ENCODE measurements at places on chromosomes 4 and X. TPM values are rescaled to one million over a fixed set of nuclear protein-coding genes. Genes with fewer than 3 reads are reported as not detected.

SPATA4 gene
- total RNA-seq = not detected

PSAPL1 gene
- total RNA-seq = not detected

DNA sequence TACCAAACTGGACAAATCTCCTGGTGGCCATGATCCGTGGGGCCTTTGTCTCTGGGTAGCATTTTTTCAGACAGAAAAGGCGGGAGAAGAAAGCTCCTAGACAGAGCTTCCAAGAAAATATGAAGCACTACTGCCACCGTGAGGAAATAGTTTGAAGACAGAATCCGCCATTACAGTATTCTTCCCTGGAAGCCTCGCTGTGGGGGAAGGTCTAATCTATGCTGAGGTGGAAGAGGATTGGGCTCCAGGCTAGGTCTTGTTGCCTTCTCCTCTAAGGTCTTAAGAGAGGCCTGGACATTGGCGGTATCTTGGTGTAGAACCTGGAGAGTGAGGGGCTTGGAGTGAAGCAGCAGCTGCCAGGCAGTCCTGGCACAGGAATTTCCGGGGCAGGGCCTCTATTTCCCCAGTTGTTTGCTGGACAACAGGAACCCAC lies 218.9 kb downstream of the OR13H1 start:
- no peak overlapping the region for H3K27ac ChIP-seq
- no peak for DNase-seq
- no peaks in the 10 kb centered on the region for H3K27me3 ChIP-seq
- no peak overlapping the region for H3K4me3 ChIP-seq

NAP1L2 gene
- not detected for total RNA-seq

GRCh38 chrX:107374132-107374531 lies 75.3 kb upstream of the FRMPD3 start:
- no peak overlapping the region for H3K27ac ChIP-seq
- H3K4me3 ChIP-seq = no peak overlapping the region
- peaks cover 10% of the 10 kb centered on the region for H3K27me3 ChIP-seq
- DNase-seq = no peak
- no peaks in the 10 kb centered on the region for H3K4me1 ChIP-seq
- no peaks in the 10 kb centered on the region for H3K36me3 ChIP-seq

HDAC8 gene
- 52.0 TPM for total RNA-seq

DNA sequence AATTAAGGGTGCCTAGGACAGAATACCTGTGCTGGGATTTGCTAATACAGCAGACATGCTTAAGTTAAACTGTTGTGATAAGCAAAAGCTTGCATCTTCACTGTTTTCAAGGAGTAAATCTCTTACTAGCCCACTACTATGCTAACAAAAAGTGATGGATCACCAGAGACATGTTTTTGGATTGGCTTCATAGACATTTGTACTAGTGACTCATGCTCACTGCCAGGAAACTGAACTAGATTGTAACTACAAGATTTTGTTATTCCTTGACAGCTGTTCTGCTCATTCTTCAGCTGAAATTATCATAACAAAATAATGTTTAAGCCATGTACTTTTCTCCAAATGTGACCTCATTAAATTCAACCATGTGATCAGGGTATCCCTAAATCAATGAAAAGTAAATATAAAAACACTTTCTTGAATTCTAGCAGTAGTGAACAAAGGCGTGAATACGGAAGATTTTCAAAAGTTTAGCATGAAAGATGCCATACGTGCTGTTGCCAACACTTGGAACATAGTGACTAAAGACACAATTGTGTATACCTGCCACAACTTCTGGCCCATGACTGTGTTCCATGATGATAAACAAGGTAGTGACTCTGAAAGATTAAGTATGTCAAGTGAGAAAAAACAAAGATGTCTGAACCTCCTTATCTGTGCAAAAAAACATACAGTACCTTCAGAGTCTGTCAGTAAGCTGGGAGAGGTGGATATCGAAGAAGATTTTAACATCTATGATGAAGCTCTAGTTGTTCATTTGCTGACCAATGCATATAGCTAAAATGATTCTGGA lies 154.0 kb downstream of the BTC start:
- H3K4me1 ChIP-seq = peaks cover 30% of the 10 kb centered on the region
- no peaks in the 10 kb centered on the region for H3K36me3 ChIP-seq
- no peak overlapping the region for H3K27ac ChIP-seq
- H3K27me3 ChIP-seq = no peaks in the 10 kb centered on the region

ARHGEF38 gene
- total RNA-seq = 22.8 TPM

SULT1B1 gene
- 0.27 TPM for total RNA-seq

DNA sequence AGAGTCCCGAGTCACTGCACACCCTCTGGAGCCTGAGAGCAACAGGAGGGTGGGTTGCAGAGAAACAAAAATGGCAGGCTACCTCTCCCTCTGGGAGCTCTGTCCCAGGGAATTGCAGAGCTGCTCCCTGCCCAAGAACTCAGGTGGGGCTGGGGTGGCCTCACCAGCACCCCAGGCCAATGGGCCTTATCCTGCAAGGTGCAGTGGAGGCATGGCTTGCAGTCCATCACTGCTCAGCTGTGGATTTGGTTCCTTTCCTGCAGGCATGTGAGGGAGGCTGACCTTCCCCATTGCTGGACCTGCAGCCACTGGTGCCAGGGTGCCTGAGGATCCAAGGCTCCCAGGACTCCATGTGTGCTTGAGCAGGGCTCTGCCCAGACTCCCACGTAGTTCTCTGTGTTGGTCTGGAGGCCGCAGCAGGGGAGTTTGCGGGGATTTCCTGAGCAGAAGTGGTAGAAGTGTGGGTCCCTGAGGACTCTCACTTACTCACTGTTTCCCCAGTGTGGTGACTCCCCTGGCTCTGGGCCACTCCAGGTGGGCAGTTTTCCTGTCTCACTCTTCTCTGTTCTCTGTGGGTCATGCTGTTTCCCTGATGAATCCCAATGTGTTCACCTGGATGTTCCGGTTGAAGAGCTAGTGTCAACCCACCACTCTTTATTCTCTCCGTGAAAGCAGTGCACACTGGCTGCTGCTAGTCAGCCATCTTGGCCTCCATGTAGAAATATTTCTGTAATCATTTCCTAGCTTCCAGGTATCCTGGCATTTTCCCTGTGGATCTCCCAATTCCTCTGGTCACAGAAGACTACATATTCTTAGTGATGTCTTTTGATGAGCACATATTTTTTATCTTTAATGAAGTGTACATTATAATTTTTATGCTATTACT lies 82.3 kb downstream of the ARHGAP24 start:
- H3K27me3 ChIP-seq = no peaks in the 10 kb centered on the region
- H3K4me3 ChIP-seq = no peak overlapping the region
- H3K36me3 ChIP-seq = no peaks in the 10 kb centered on the region
- no peak for DNase-seq
- no peaks in the 10 kb centered on the region for H3K4me1 ChIP-seq

GPR50 gene
- not detected for total RNA-seq
